ENCODE measurements at places on chromosomes 1 and 21.

DNA sequence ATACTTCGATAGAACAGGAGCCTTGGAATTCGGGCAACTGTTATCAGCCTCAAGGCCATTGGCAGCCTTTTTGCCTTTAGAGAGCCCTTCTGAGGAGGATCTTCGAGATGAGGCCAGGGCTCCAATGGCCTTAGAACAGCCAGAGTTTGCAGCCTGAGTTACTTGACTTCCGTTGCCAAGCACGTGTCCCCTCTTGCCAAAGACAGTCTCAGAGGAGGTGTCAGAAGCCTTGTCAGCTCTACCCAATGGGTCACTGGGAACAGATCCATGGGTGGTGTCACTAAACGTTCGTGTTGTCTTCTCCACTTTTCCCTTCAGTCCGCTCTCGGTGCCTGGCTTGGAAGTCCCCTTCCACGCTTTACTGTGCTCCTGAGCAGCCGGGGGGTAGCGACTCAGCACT, 73.2 kb downstream of the KDM1A start:
- no peak for DNase-seq

DNA sequence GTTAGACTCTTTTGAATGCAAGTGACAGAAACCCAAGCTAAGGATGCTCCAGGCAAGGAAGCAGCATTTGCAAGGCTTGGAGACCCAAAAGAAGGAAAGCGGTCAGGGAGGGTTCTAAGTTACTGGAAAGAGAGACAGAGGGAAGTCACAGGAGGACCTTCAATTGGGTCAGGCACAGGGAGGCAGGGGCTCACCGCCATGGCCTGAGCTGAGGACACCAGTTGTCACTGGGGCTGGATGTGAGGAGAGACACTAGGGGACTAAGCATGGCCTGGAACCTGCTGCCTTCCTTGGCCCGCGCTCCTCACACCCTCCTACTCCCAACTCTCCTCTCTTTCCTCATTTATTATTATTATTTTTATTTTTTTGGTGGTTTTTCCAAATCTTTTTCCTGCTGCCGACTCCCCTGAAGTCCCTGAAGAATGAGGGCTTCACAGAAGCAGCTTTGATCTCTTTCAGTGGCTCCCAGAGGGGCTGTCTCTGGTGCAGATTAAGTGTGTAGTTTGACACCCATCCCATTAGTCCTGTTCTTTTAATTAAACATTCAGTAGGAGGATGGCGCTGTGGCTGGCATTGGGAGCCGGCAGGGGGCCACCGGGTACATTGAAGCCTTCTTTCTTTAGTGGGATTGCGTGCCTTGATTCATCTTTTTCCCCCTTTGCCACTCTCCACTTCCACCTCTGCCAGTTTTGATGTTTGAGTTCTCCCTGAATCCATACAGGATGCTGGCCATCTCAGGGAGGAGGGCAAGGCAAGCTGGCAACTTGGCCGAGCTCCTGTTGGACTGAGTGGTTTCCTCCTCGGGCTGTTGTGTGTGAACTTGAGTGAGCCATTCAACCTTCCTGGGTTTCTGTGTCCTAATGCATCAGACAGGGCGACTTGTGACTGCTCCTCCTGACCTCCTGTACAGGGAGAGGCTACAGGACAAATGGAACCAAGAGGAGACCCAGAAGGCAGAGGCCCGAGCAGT, 59.3 kb downstream of the MDM4 start:
- DNase-seq, result no peak

- no peak for DNase-seq
Measured at GRCh38 chr1:84738237-84738636, 48.0 kb upstream of the SSX2IP start.

GRCh38 chr1:178945763-178946266, 74.9 kb upstream of the ANGPTL1 start:
- DNase-seq, result no peak

DNA sequence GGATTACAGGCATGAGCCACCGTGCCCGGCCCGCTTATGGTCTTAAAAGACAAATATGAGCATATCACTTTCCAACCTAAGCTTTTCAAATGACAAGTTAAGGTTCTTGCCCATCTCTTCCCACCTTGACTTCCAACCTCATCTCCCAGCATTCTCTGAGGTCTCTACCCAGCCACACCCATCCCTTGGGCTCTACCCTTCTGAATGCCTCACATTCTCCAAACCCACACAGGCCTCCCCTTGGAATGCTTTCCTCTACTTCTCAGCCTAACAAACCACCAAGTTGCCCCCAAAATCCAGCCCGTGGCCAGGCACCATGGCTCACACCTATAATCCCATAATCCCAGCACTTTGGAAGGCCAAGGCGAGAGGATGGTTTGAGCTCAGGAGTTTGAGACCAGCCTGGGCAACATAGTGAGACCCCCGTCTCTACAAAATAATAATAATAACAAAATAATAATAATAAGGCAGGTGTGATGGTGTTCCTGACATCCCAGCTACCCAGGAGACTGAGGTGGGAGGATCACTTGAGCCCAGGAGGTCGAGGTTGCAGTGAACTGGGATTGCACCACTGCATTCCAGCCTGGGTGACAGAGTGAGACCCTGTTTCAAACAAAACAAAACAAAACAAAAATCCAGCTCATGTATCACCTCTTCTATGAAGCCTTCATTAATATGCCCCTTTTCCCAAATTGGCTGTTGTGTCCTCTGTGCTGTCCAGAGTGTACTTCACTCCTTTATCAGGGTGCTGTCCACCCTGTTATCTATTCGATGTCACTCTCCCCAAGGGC, 11.2 kb downstream of the DCST2 start:
- no peak for DNase-seq

GRCh38 chr1:42766741-42767509, at the start of the genes C1orf50 and P3H1:
Gene C1orf50 (plus strand): TSS chr1:42767249. CDS start chr1:42767312, 63 bp downstream.
Gene P3H1 (minus strand): TSS chr1:42767028. CDS start chr1:42766971, 57 bp downstream.
- DNase-seq, result peak; percentile 100

- no peak for DNase-seq
Measured at GRCh38 chr1:211017075-211017718, 116.8 kb downstream of the KCNH1 start.

- DNase-seq, result no peak
Measured at GRCh38 chr1:162835157-162835899, 25.6 kb downstream of the CCDC190 start.

GRCh38 chr1:59159557-59160203, 137.2 kb upstream of the FGGY start:
- no peak for DNase-seq

- peak; percentile 56 for DNase-seq
Measured at GRCh38 chr21:45001134-45002095, 61.6 kb downstream of the SLX9 start.

- no peak for DNase-seq
Measured at GRCh38 chr1:153561466-153561985, 4.1 kb downstream of the S100A2 start.

- no peak for DNase-seq
Measured at GRCh38 chr1:24266398-24266941, 52.7 kb upstream of the GRHL3 start.

DNA sequence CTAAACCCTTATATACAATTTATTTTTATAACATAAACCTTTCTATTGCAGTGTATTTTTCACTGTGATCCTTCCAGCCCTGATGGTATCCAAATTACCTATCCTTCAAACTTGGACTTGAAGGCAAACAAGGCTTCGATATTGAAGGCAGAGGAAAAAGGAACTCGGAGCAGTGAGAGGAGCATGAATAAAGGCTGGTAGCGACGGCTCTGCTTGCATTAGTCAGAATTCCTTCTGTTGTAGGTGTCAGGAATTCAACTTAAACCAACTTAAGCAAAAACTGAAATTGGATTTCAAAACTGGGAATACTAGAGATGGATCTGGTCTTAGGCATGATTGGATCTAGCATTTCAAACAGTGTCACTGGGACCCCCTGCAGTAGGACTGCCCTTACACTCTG, 17.8 kb upstream of the SSX2IP start:
- DNase-seq, result no peak

DNA sequence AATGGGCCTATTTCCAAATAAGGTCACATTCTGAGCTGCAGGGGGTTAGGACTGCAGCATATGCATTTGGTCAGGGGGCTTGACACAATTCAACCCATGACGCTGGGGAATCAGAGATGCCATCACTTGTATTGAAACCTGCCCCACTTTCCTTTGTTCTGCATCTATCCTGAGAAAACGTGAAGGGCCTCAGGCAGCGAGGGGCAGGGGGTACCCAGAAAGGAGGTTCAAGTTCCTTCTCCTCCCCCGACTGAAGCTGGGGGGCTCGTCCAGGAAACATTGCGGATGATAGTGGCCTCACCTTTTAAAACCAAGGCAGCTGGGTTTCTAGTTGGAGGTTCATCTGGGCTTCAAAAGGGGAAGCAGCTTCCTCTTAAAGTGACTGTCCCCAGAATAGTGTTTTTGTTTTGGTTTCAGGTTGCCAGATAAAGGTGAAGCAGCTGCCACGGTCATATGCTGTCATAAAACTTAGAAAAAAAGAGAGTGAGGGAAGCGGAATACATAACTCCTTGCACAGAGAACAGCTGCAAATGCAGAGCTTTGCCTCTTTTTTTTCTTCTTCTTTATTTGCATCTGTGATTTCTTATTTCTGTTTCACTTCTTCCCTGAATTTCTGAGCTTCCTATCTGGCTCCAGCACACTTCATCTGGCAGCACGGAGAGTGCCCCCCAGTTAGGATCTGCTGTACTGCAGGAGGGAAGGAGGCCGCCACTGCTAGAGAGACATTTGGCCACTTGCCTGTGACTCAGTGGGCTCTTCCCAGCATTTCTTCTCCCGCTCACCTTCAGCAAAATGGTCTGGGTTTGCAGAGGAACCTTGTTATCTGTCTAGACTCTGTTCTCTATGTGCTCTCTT, 142.0 kb downstream of the AJAP1 start:
- no peak for DNase-seq

GRCh38 chr1:90616395-90616794, 100.7 kb downstream of the BARHL2 start:
- no peak for DNase-seq

- no peak for DNase-seq
Measured at GRCh38 chr1:230254265-230254664, 171.9 kb downstream of the PGBD5 start.

- DNase-seq, result no peak
Measured at GRCh38 chr1:226691247-226691646, 47.8 kb downstream of the ITPKB start.

- DNase-seq, result no peak
Measured at GRCh38 chr1:178330848-178331497, 165.8 kb downstream of the CLEC20A start.

DNA sequence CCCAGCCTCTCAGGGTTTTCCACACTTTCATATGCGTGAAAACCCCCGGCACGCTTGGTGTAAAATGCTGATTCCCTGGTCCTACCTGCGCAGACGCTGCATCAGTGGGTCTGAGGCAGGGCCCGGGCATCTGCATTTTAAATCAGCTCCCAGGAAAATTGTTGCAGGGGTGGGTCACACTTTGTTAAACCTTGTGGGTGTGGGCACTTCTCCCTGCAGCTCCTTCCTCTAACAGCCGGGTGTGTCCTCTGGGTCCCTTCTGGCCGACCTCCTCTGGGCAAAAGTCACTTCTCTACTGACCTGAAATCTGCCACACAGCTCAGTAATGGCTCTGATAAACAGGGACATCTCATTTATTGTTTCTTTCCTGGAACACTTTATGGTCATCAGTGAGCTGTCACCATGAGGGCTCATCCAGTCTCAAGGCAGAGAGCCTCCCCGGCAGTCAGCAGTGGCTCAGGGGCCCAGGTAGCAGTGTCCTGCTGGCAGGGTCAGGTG, 52.8 kb upstream of the TMPRSS2 start:
- DNase-seq, result no peak

DNA sequence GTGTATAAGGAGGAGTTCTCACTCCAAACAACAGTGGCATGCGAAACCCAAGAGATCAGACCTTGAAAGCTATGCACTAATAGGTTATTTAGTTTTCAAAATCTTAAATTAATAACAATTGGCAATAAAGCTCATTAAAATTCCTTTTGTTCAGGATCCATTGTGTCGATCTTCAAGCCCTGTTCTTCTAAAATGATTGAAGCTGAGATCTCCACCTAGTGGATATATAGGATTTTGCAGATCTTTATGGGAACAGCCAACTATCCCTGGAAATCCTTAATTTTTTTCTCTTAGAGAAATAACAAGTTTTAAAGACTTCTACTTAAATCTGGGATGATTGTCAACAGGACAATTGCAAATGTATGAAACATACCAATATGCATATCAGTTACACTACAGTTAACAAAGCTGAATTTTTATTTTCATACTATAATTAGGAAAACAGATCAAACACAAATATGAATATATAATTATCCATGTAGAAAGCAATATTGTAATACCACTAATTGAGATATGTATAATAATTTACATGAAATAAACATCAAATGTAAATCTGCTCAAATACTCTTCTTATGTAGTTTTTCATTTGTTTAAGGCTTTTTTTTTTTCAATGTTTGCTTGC, 43.3 kb downstream of the LRRC53 start:
- DNase-seq, result no peak

DNA sequence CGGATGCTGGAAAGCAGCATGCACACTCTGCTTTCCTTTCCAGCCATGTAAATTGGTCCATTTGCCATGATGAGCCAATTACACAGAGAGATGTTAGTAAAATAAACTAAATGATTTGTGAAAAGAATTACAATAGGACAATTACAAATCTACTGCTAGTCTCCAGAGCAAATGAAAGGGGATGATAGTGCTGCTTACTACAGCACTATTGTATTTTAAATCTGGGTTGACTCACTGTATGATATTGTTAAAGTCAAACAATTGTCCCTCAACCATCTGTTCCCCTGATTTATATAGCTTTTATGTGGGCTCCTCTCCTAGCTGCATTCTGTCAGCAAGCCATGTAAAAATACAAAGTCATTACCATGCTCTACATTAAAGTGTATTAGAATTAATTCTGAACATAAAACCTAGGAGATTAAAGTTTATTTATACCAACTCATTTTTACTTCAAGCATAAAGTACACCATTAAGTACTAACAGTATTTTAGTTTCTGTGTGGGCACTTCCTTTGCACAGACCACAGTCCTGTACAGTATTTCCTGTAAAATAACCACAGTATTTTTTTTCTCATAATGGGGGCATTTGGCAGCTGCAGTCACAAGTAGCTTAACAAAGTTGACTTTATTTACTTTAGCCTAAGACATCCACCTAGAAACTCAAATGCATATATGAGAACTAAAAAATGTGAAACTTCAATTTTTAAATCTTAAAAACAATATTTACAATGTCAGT, 135.8 kb downstream of the VAV3 start:
- DNase-seq, result no peak

DNA sequence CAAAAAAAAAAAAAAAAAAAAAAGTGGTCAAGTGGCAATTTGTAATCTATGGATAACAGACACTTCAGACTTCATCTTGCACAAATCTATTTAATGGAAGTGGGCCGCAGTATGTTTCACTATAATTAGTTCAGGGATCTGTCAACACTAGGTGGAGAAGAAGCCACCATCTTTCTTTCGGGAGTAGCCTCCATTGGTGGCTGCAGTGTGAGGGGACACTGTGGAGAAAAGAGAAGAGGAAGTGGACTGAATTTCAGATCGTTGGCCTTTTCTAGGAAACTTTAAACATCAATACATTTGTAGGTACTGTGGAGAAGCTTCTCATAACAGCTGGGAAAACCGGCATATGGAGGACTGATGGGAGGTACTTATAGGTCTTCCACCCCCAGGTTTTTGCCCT, 8.0 kb upstream of the ELAPOR1 start:
- no peak for DNase-seq
